ENCODE measurements at places on chromosomes 11 and 22.

GRCh38 chr22:35454416-35455054 lies 54.6 kb downstream of the MCM5 start:
- no peak for DNase-seq

DNA sequence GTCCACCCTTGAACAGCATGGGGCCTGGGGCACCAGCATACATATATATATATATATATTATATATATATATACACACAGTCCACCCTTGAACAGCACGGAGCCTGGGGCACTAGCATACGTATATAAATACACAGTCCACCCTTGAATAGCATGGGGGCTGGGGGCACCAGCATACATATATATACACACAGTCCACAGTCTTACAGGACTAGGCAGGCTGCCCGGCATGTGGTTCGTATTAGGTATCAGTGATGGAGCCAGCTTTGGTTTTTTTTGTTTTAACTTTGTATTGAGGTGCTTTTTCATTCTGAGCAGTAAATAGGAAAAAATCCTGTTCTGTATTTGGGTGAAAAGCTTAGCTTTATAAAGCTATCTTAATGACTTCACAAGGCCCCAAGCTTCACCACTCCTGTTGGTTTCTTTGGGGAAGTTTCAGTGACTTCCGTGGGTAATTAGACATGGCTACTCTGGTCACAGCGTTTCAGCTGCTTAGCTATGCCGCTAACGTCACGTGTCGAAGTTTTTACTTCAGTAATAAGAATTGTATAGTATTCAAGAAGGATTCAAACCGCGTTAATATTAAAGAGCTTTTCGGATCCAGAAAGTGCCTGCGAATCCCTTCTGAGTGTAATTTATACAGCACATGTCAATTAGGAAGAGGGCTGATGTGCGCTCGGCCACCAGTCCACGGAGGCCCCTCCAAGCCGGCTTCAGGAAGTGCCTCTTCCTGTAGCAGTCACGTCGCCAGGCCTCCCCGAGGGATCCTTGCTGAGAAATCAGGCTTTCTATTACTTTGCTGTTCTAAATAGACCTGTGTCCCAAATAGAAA lies 179.7 kb downstream of the TBC1D22A start:
- no peak for DNase-seq

DNA sequence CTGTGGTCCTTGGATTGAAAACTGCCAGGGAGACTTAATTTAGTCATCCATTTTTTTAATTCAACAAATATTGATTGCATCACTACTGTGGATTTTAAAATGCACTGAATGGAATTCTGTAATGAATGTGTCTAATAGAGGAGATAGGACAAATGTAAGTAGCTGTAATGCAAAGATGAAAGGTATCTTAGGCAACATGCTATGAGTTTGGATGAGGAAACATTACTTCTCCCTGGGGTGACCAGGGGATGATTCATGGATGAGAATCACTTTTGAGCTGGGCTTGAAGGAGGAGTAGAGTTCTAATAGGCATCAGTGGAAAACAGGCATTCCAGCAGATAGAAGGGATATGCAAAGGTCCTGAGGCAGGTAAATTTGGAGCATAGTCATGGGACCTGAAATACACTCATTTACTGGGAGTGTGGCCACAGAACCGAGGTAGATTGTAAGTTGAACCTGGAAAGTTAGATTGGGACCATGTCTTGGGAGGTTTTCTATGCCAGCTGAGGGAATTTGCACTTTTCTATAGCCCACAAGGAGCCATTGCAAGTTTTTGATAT lies 43.4 kb downstream of the PKNOX2 start:
- DNase-seq = peak; percentile 22

GRCh38 chr11:75867778-75868374 lies 52.9 kb downstream of the UVRAG start:
- peak; percentile 15 for DNase-seq

- no peak for DNase-seq
Measured at GRCh38 chr11:128928400-128928799, 14.3 kb downstream of the TP53AIP1 start.

- DNase-seq = no peak
Measured at GRCh38 chr11:64316672-64317324, 561 bp downstream of the TRMT112 start.

- DNase-seq = peak; percentile 42
Measured at GRCh38 chr22:17576470-17576869, 13.2 kb downstream of the SLC25A18 start.

- peak; percentile 64 for DNase-seq
Measured at GRCh38 chr11:86919557-86920210, 35.5 kb downstream of the FZD4 start.

GRCh38 chr11:27002838-27003237 lies 8.9 kb downstream of the FIBIN start:
- no peak for DNase-seq

DNA sequence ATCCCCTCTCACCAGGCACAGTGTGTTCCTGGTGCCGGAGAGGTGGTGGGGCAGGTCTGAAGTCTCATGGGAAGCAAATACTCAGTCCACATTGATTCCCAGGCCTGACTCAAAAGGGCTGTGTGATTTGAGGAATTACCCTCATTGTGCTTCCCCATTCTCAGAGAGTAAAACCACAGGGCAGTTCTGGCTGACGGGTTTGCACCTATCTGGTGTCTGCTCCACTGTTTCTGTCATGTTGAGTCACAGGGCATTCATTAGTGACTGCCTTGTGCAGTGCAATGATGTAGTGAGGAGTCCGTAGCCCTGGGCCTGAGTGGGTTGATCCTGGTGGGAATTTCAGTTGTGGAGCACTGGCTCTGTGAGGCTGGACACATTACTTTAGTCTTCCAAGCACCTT lies 85.2 kb upstream of the ARHGAP20 start:
- DNase-seq = no peak

GRCh38 chr11:114893329-114893728 lies 215.0 kb downstream of the NXPE2 start:
- no peak for DNase-seq

DNA sequence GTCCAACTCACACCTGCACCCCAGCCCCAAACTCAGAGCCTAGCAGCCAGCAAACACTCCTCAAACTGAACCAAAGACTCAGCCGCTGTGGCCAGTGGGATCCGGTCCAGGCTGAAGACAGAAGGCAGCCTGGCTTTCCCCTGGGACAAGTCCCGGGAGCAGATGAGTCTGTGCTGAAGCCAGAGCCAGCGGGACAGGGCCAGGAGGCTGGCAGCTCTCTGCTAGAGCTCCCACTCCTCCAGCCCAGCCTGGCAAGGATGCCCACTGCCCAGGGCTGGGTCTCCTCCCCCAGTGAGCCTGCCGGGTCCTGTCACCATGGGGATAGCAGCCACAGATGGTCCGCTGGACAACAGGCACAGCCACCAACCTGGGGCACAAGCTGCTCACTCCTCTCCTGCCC lies 42.9 kb upstream of the PRR5 start:
- DNase-seq = no peak

DNA sequence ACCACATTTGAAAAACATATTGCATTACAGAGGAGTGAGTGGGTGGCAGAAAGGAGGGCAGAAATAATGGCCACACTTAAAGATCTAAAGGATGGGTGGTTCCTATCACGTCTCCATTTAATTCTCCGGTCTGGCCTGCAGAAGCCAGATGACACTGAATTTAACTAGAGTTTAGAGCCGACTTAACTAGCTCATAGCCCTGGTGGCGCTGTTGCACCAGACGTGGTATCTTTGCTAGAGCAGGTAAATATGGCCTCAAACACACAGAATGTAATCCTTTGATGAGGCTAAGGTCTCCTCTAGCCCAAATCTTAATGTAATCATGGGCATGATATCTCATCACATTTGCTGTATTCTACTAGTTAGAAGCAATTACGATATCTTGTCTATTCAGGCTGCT lies 51.5 kb upstream of the GAL start:
- peak; percentile 28 for DNase-seq

DNA sequence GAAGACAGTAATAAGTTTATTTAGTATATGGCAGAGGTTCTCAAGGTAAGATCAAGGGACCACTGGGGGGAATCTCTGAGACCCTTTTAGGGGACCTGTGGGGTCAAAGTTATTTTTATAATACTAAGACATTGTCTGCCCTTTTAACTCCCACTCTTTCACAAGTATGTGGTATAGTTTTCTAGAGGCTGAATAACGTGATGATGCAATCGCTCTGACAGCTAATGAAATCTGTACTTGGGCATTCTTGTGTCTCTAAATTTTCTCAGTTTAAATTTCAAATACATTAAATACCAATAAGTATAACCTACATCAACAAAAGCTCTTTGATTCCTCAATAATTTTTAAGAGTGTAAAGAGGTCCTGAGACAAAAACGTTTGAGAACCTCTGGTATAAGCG lies 147.9 kb downstream of the ATG16L2 start:
- peak; percentile 48 for DNase-seq

DNA sequence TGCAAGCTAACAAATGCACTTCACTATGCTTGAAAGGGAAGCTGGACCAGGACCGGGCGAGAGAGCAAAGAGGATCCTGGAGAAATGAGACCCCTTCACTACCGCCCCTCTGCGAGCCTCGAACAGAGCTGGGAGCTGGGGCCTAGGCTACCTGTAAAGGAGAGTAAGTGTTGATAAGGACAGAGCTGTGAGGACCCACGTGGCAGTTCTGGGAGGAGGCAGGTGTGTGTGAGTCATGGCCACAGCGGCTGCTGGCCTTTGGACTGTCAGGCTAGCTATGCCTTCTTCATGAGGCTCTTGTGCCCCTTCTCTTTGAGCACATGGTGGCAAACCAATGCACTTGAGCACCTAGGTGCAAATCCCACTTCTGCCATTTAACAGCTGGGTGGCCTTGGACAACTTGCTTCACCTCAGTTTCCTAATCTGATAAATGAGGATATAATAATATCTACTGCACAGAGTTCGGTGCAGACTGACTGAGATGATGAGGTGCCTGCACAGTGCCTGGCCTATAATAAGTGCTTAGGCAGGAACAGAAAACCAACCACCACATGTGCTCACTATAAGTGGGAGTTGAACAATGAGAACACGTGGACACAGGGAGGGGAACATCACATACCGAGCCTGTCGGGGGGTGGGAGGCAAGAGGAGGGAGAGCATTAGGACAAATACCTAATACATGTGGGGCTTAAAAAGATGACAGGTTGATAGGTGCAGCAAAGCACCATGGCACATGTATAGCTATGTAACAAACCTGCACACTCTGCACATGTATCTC lies 35.3 kb upstream of the KCNJ11 start:
- DNase-seq = no peak

DNA sequence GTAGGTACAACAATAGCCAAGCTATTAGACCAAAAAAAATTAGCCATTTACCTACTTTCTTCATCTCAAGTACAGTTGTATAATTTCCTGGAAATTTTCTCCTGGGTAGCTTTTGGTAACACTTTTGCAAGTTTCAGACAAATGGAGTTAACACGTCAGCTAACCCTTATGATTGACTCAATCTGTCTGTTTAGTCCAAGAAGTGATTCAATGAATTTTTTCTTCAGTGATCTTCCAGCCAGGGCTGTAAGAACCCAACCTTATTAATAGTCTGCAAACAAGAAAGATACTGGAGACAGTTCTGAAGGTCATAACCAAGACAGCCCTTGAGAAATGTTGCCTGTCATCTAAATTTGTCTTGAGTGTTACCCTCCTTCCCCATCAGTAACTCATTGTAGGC lies 30.1 kb upstream of the FIBIN start:
- no peak for DNase-seq

GRCh38 chr11:61697078-61697502 lies 16.9 kb downstream of the DAGLA start:
- no peak for DNase-seq

DNA sequence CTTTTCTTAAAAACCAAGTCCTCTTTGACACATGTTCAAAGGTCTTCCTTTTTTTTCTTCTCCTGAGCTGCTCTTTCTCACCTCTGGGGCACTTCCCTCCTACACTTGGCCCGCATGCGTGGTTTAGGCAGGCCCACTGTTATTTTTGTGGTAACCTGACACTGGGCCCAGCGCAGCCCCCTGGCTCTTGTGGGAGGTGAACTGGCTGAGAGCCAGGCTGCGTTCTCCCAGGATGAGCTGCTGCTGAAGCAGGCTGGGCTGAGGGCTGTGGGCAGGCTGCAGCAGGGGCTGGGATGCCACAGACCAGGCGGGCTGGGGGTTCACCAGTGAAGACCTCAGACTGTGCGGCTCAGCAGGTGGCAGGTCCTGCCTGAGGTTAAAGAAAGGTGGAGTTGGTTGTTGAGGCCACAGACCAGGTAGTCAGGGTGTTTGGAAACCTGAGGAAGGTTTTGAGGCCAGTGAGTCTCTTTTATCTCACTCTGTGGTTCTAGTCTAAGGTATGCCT lies 72.4 kb downstream of the TEAD1 start:
- DNase-seq = peak; percentile 53

DNA sequence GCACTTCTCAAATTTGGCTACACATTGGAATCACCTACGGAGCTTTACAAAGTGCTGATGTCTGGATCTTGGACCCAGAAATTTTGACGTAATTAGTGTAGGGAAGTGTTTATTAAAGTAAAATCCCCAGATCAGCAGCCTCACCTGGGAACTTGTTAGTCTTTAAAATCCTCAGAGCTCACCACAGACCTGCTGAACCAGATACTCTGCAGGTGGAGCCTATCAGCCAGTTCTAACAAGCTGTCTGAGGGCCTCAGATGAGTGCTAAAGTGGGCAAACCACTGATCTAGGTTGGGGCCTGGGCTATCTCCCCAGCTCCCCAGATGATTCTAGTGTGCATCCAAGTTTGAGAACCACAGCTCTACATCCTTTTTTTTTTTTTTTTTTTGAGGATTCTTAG lies 436.0 kb downstream of the ETS1 start:
- no peak for DNase-seq

DNA sequence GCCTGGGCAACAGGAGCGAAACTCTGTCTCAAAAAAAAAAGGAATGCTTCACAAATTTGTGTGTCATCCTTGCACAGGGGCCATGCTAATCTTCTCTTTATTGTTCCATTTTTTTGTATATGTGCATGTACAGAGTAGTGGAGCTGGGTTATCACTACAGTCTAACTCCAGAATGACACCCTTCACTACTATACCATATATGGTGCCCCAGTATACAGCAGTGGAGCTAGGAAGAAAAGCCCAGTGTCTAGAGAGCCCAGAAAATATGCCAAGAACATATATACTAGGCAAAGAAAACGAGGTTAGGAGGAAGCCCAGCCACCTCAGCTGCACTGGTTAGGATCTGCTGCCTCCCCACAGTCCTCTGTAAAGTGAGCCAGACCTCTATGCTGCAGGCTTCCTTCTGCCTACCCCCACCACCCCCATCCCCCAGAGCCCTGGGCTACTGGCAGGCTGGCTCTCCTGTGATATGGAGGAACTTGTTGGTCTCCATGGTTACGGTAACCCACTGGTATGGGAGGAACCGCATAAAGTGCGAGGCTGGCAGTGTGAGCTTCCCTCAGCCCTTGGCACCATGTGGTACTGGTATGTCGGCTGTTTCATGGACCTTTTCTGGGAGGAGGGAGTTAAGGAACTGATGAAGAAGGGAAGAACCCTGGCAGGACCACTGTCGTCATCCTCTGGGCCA lies 34.3 kb downstream of the RCOR2 start:
- no peak for DNase-seq
